Pericardium fibroblast (primary cell): ENCODE measurements at places on chromosomes 13 and 19. TPM values are rescaled to one million over a fixed set of nuclear protein-coding genes. Genes with fewer than 3 reads are reported as not detected.

Gene RETN
- total RNA-seq = not detected in 2 replicates

Gene S1PR4
- total RNA-seq = not detected in 2 replicates

Gene PSG11
- total RNA-seq = not detected in 2 replicates

Gene UHRF1
- 5.3 and 5.7 TPM in 2 replicates for total RNA-seq

Gene CA11
- 2.5 and 2.6 TPM in 2 replicates for total RNA-seq

Gene LAIR1
- not detected in 2 replicates for total RNA-seq

Gene SLC25A41
- not detected in 2 replicates for total RNA-seq

Gene C19orf85
- not detected in 2 replicates for total RNA-seq

Gene KCNN1
- total RNA-seq = 0.51 TPM in 1 of 2 replicates, not detected in the other

Gene CNN1
- 12.2 and 33.3 TPM in 2 replicates for total RNA-seq

Gene LIM2
- not detected in 2 replicates for total RNA-seq

Gene STXBP2
- total RNA-seq = 5.0 and 16.7 TPM in 2 replicates

Gene ZNF98
- total RNA-seq = 4.0 TPM in 1 of 2 replicates, not detected in the other

Gene LSM7
- total RNA-seq = 203 and 211 TPM in 2 replicates

Gene CLEC17A
- not detected in 2 replicates for total RNA-seq

Gene SIGLEC8
- total RNA-seq = not detected in 2 replicates

Gene ZNF540
- total RNA-seq = 0.12 and 0.60 TPM in 2 replicates

Gene SKA3
- total RNA-seq = 0.51 and 2.1 TPM in 2 replicates

Gene PTH2
- total RNA-seq = not detected in 2 replicates

Gene RBM42
- 75.2 and 76.0 TPM in 2 replicates for total RNA-seq

Gene PRTN3
- total RNA-seq = 2.0 TPM in 1 of 2 replicates, not detected in the other

Gene SIPA1L3
- total RNA-seq = 7.9 and 9.4 TPM in 2 replicates

Gene PSG6
- total RNA-seq = not detected in 2 replicates

Gene BSG
- 809 and 860 TPM in 2 replicates for total RNA-seq

Gene WTIP
- total RNA-seq = 28.7 and 44.1 TPM in 2 replicates

Gene GAPDHS
- total RNA-seq = not detected in 2 replicates

Gene KLK3
- total RNA-seq = not detected in 2 replicates

Gene PRMT1
- 165 and 173 TPM in 2 replicates for total RNA-seq

Gene IL4I1
- total RNA-seq = not detected in 2 replicates

Gene MBD3L3
- total RNA-seq = not detected in 2 replicates

Gene ZNF563
- 3.7 and 4.4 TPM in 2 replicates for total RNA-seq

Gene KRTDAP
- not detected in 2 replicates for total RNA-seq

Gene SBK2
- not detected in 2 replicates for total RNA-seq

Gene FPR3
- 0.23 TPM in 1 of 2 replicates, not detected in the other for total RNA-seq

Gene CEACAM7
- total RNA-seq = not detected in 2 replicates

Gene ZNF729
- not detected in 2 replicates for total RNA-seq

Gene TPM4
- total RNA-seq = 586 and 1,159 TPM in 2 replicates

Gene SARS2
- total RNA-seq = 27.0 and 32.9 TPM in 2 replicates

Gene RXFP2
- not detected in 2 replicates for total RNA-seq

Gene SH2D3A
- total RNA-seq = not detected in 2 replicates

Gene FCER2
- total RNA-seq = not detected in 2 replicates

Gene LILRB5
- total RNA-seq = not detected in 2 replicates

Gene CLIP3
- 18.4 and 29.3 TPM in 2 replicates for total RNA-seq

Gene PSPN
- total RNA-seq = 1.0 and 1.2 TPM in 2 replicates
